ENCODE measurements at places on chromosomes 5 and 9.

DNA sequence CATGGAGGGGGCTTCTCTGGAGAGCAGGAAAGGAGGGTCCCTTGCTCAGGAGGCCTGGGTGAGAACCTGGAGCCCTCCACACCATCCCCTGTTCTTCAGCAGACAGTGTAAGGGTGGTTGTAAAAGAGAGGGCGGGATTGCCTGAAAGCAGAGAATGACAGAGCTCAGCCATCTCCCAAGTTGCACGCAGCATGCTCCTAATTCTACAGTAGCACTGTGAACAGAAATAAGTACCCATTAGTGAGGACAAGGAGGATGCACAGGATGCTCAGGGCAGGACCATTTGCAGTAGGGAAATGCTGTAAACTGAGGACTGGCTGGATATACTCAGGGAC is 8.4 kb downstream of the CCDC69 start:
- DNase-seq = no peak

GRCh38 chr9:115717711-115718173 is 435.8 kb upstream of the PAPPA start:
- peak; percentile 73 for DNase-seq

GRCh38 chr5:172412724-172413286 is 41.5 kb downstream of the SH3PXD2B start:
- peak; percentile 96 for DNase-seq

GRCh38 chr5:75202935-75203334 is 33.7 kb downstream of the ANKRD31 start:
- no peak for DNase-seq

- no peak for DNase-seq
These were observed 12.1 kb upstream of the TNFAIP8 start for GRCh38 chr5:119343766-119344165.

- DNase-seq = no peak
These were observed 81.7 kb upstream of the HMHB1 start for GRCh38 chr5:143730112-143730801.

- no peak for DNase-seq
These were observed 10.8 kb upstream of the CPLX2 start for GRCh38 chr5:175860531-175861045.

DNA sequence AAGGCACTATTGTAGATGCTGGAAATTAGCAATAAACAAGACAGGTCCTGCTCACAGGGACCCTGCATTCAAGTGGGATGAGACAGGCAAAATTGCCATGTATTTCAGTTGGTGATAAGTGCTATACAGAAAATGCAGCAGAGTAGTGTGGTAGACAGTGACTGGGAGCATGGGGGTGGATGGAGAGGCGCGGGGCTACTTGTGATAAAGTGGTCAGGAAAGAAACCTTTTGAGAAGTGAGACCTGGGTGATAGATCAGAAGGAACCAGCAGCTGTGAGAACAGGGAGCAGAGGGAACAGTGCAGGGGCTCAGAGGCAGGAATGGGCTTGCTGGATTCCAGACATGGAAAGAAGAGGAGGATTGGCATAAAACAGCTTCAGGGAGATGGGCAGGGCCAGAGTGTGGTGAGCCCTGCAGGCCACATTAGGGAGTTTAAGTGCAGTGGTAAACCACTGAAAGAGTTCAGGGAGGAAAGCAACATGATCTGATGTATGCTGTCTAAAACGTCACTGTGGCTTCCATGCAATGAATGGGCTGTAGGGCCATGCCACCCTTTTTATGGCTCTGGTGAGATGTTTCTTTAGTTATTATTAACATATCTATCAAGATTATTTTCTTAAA is 7.3 kb downstream of the CRHBP start:
- DNase-seq = no peak

GRCh38 chr9:33109850-33110595 is 33.5 kb upstream of the SMU1 start:
- DNase-seq = no peak

GRCh38 chr9:1235650-1236049 is 185.5 kb downstream of the DMRT2 start:
- DNase-seq = no peak

- no peak for DNase-seq
These were observed 29.9 kb downstream of the CD180 start for GRCh38 chr5:67166460-67167285.

GRCh38 chr5:143215690-143216089 is 187.8 kb downstream of the NR3C1 start:
- no peak for DNase-seq

DNA sequence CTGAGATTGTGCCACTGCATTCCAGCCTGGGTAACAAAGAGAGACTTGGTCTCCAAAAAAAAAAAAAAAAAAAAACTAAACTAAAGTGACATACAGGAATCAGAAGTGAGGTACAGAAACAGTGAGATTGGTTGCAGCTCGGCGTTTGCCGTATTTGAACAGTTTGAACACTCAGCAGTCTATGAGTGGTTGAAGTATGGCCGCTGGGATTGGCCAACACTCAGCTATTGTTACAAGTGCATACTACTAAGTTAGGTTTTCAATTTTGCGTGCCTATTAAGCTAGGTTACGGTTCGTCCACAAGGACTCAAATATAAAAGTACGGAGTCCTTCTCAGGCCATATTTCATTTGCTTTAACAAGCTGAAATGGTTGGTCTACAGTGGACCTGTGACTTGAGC is 3.3 kb upstream of the TSC1 start:
- DNase-seq = no peak

DNA sequence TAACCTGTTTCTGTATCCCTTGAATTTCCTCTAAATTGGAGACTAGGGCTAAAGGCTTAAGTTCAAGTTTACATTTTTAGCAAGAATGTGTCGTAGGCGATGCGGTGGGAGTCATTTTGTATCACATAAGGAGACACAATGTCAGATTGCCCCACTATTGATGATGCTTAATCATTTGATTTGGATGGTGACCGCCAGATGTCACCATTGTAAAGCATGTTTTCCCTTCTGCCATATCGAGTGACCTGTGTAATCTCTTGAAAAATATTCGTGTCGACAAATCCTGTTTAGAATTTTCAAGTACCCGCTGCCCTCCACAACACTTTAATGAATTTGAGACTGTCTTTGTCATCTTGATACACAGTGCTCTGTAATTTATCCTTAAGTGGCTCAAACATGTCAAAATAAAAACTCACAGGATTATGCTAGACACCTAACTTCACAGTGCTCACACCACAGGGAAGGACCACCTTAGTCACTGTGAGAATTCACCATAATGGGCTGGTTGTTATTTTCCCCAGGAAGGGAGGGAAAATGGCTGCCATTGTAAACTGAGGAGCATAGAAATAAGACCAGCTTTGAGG is 34.5 kb upstream of the SLC46A2 start:
- no peak for DNase-seq

DNA sequence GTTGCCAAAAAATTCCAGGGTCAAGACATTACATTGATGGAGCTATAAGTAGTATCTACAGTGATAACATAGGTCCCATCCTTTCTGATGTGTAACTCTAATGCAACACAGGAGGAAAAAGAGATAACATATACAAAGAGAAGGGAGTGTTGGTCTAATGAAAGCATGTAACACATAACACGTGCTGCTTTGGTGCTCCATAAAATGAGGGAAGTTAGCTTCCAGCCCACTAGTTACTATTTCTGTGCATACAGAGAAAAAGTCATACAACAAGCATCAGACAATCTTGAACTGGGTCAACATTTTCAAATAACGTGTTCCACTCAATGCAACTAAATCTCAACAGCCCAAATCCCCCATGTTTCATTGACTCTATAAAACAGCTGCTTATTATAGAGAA is 11.7 kb downstream of the MLLT3 start:
- no peak for DNase-seq
